ENCODE measurements at places on chromosomes 12 and 14.

DNA sequence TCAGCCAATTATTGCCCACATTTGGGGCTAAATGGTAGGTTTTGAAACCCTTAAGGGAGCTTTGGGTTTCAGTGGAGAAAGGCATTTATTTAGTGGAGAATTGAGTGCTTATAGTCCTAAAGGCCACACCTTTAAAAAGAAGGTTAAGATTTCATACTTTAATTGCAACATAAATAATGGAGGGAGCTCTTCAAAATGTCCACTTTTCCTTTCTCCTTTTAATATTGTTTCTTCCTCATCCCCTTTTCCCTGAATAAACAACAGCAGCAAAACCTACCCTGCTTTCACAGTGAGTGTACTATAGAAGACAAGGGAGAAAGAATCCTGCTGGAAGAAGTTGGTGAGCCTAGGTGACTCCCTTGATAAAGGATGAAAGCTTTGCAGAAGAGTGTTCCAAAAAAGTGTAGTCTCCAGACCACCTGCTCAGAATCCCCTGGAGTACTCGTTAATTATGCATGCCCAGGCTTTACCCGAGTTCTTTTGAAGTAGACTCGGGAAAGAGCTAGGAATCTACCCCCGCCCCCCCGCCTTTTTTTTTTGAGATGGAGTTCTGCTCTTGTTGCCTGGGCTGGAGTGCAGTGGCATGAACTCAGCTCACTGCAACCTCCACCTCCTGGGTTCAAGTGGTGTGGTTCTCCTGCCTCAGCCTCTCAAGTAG, 11.5 kb upstream of the EID3 start:
- no peak for DNase-seq

DNA sequence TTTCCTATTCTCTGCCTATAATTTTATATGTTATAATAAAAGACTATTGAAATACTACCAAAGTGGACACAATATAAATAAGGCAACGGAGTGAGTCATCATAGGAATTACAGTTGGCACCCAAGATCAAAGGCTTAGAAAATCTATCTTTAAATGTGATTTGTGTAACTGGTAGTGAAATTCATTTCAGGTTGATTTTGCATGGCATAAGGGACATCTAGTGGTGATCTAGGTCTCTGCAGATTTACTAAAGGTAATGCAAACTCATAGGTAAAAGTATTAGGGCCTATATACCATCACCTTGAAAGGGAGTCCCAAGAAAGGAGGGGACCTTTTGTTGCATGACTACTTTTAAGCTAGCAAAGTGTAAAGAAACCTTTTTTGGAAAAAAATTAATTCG, 527.2 kb downstream of the NRXN3 start:
- no peak for DNase-seq

DNA sequence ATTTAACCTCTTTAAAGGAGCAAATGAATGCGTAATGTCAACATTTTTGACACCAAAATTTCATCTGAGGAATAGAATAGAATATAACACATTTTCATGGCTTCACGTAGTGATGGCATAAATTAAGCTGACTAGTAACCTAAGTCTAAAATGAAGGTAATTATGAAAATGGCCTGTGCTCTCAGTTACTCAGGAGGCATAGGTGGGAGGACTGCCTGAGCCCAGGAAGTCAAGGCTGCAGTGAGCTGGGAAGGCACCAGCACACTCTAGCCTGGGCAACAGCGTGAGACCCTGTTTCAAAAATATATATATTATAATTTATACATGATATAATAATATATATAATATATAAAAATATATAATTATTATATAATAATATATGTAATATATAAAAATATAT, 383.2 kb upstream of the ATP2B1 start:
- no peak for DNase-seq

- no peak for DNase-seq
Measured at GRCh38 chr14:51807356-51807755, 53.1 kb upstream of the GNG2 start.

GRCh38 chr12:31220061-31220460, 105.9 kb downstream of the SINHCAF start:
- DNase-seq: no peak

DNA sequence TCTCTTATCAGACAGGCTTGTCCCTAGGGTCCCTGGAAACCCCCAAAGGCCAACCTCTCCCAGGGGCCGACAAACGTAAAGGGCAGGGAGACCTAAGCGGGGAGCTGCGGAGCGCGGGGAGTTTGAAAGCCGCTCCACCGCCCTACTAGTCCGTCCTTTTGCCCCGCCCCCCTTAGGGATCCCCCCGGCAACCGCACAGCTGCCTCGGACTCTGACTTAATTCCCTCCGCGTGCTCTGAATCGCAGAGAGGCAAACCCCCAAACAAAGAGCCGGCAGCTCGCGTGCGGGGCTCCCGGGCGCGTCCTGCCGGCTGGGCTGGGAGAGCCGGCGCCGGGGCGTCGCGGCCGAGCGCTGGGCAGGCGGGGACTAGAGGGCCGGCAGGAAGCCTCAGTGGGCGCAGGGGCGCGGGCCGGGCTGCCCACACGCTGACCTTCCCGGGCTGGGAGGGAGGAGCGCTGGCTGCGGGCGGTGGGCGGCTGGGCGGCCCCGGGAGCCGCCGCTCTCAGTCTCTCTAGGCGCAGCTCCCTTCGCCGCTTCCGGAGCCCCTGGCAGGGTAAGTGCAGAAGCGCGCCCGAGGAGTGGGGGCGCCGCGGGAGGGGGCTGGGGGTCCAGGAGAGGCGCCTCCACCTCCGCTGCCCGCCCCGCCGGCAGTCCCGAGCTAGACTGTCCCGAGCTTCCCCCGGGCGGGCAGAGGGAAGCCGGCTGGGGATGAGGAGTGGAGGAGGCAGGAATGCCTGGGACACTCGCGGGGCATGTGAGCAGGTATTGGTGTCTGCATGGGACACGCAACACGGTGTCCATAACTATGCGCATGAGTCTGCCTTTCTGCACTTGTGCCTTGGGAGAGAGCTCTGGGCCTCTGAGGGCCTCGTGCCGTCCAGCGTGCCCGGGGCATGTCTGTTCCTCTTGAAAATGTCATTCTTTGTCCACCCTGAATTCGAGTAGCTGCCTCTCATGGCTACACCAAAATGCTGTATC, at the start of gene TSPAN11:
Gene TSPAN11, plus strand, starts transcription at position 506 of the 979 bp plus-strand sequence. CDS start 27,244 bp downstream, outside the sequence.
- DNase-seq: no peak

DNA sequence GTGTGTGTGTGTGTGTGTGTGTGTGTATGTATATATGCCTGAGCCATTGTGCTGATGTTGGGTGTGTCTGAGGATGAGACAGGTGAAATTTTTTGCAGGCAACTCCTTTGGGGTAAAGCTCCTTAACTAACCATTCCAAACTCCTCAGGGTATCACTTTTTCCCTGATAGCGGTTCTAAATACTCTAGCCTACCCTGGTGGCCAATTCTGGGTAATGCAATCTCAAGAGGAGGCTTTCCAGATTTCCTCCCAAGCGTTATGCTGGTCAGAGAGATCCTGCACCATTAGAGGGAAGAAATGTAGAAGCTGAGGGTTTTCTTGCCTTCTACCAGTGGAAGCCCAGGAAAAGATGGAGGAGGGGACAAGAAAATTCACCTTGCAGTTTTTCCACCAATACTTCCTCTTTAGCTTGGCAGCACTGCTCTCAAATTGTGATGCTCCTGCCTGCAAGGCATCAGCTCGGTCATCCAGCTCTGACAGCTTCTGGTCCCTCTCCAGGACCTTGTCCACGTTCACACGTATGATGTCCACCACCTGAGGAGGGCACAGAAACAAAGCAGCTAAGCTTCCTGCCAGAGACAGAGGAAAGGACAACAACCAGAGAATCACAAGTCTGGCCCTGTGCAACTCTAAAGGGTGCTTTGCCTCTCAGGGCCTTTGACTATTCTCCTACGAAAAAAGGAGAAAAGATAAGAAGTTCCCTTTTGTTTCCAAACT, 4.9 kb downstream of the VAMP1 start:
- no peak for DNase-seq

GRCh38 chr14:103512701-103513611, 9.7 kb downstream of the CKB start:
- no peak for DNase-seq

Measured in cortex of kidney (tissue), 1 donor.